ENCODE measurements at places on chromosomes 6 and 20. TPM values are rescaled to one million over a fixed set of nuclear protein-coding genes. Genes with fewer than 3 reads are reported as not detected.
A peak's percentile ranks its signal among the peaks of the same experiment; 100 is the strongest.

GRCh38 chr6:156905801-156906200 is 128.6 kb downstream of the ARID1B start:
- DNase-seq: no peak

- no peak for DNase-seq
Measured at GRCh38 chr20:16397086-16397485, 176.2 kb downstream of the KIF16B start.

GRCh38 chr6:13474360-13474759 is 13.0 kb downstream of the GFOD1 start:
- DNase-seq: no peak

DNA sequence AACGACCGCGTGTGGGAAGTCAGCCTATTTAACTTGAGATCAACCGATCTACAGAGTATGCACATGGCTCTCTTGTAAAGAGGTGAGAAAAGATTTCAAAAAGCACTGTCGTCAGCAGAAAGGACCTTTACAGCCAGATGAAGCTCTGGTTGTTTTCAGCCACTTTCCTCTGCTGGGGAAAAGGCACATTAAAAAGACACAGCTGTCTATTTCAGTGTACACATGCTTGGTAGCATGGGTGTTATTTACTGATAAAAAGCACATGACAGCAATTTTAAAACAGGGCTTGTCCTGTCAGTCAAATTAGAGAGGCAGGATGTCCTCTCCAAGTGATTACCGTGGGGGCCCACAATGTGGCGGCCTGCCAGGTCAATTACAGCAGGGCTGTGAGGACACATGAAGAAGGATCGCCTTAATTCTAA is 188.9 kb downstream of the PRKN start:
- DNase-seq: no peak

- DNase-seq: no peak
Measured at GRCh38 chr20:8220716-8221115, 88.7 kb downstream of the PLCB1 start.

GRCh38 chr6:106496823-106497222 is 132.5 kb downstream of the RTN4IP1 start:
- DNase-seq: no peak

TP53TG5 gene
- not detected for total RNA-seq

- DNase-seq: no peak
Measured at GRCh38 chr20:41524980-41525613, 93.1 kb downstream of the CHD6 start.

- no peak for DNase-seq
Measured at GRCh38 chr6:82842721-82843120, 222.9 kb downstream of the UBE3D start.

CLDN20 gene
- not detected for total RNA-seq

GRCh38 chr20:16803965-16804792 is 56.0 kb downstream of the OTOR start:
- DNase-seq: peak; percentile 54

CDC40 gene
- total RNA-seq: 31.0 TPM

- DNase-seq: no peak
Measured at GRCh38 chr20:57441510-57442154, 50.4 kb downstream of the RBM38 start.

- DNase-seq: no peak
Measured at GRCh38 chr6:7121700-7122241, 14.0 kb downstream of the RREB1 start.

DNA sequence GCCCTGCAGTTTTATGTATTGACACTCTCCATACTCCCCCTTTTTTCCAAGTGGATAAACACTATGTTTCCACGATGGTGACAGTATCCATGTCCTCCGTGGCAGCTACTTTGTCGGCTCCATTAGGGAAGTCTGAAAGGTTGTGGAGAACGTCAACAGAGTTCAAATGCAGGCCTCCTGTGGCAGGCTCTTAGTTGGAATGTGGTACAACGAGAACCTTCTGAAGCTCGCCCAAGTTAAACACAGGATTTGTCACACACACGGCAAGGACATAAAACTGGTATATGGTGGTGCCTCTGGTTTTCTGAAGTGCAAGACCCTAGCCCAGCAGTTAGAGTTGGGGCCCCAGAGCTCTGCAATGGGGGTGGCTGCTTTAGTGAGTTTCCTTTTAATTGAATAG is 187.0 kb upstream of the TAB2 start:
- no peak for DNase-seq

GRCh38 chr20:20683481-20684321 is 28.7 kb downstream of the RALGAPA2 start:
- no peak for DNase-seq

OTOR gene
- not detected for total RNA-seq

C20orf96 gene
- 5.9 TPM for total RNA-seq

DNA sequence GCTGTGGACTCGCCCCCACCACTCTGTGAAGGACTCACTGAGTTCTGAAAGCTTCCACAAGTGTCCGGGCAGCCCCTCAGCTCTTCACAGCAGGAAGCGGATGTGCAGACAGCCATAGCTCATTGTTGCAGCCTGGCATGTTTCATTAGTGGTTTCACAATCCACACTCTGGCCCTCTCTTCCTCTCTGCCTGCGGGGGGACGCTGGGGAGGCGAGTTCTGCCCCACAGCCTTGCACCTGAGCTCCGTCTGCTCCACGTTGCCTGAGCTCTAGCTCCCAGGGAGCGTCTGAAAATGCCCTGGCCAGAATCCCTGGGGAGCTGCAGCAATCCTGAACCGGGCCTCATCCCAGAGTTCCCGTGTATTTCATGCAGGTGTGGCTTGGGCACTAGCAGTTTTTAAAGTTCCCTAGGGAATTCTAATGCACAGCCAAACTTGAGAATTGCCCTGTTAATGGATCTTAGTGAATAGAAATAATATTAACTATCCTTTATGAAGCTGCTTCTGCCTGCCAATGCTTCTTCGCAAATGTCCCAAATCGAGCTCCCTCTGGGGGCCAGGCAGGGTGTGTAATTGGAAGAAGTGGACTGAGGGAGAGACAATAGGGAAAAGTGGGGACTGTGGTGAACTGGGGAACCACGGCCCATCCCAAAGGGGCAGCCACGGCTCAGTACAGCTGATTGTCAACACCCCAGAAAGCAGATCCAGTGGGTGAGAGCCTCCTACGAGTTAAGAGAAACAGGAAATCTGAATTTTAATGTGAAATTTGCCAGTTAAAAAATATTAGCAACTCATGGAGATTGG is 51.5 kb downstream of the CTCFL start:
- DNase-seq: peak; percentile 30

GRCh38 chr6:44659726-44660125 is 272.2 kb downstream of the CDC5L start:
- DNase-seq: no peak

BRD2 gene
- total RNA-seq: 297 TPM

DNA sequence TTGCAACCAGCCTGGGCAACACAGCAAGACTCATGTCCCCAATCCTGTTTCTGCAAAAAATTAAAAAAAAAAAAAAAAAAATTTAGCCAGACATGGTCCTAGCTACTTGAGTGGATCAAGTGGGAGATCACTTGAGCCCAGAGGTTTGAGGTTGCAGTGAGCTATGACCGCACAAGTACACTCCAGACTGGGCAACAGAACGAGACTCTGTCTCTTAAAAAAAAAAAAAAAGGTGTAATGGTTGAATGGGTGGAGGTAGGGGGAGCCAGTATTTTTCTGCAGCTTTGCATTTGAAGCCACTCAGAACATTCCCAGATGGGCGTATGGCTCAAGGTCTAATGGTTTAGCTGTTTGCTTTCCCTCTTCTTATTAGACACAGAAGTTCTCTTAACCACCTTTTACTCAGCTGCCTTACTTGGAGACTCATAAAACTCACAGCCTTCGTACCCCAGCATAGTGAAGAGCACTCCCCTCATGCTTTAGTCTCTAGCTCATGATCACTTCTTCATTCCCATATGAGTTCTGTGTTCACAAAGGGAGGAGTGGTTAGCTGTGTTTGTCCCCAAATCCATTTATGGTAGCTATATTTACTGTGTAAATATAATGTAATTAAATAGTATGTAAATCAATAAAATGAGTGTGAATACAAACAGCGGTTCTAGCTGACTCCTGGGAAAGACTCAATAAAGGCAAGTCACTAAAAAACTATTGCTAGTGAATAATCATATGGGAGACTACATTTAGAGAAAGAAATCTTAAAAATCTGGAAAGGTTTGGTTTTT is 9.0 kb downstream of the FKBP1A start:
- no peak for DNase-seq

DNA sequence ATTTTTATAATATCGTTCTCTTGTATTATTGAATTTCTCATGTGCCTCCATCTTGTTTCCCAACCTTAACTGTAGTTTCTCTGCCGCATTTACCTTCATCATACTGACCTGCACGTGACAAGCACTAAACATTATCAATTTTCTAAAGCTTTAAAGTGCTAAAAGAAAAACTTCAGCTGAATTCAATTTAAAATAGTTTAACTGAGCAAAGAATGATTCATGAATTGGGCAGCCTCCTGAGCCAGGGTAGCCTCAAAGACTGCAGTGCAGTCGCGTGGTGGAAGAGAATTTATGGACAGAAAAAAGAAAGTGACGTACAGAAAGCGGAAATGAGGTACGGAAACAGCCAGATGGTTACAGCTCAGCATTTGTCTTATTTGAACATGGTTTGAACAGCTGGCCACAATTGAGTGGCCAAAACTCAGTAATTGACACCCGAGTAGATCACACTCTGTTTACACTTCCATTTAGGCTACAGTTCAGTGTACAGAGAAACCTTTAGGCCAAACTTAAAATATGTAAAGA is 4.2 kb upstream of the ZDHHC14 start:
- no peak for DNase-seq

AVP gene
- total RNA-seq: not detected

NR2E1 gene
- total RNA-seq: not detected

- no peak for DNase-seq
Measured at GRCh38 chr6:56288347-56288746, 41.0 kb upstream of the COL21A1 start.

GJE1 gene
- not detected for total RNA-seq
